ENCODE measurements at places on chromosomes 11 and 22.

- no peak for DNase-seq
Observed at GRCh38 chr22:25908755-25909154, 166.8 kb downstream of the MYO18B start.

DNA sequence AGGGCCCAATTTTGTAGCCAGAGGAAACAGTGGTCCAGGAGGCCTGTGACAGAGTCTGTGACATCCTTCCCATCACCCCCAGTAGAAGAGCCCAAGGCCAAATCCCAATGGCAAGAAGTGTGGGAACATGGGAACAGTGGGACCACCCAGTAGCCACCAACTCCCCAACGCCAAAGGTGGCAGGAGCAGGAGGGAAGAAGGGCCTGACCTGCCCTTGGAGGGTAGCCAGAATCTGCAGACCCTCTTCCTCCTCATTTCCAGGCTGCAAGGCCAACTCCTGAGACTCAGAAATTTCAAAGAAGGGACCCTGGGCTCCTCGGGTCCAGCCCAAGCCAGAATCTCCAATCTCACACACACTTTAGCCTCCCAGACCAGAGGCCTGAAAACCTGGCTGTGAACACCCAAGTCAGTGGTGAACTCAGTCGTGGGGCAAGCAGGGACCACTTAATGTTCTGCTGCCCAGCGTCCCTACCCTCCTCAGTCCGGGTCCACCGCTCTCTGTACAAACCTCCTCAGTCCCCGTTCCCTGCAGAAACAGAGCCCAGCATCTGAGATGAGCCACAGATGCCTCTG lies 6.2 kb downstream of the RAB3IL1 start:
- DNase-seq = no peak

DNA sequence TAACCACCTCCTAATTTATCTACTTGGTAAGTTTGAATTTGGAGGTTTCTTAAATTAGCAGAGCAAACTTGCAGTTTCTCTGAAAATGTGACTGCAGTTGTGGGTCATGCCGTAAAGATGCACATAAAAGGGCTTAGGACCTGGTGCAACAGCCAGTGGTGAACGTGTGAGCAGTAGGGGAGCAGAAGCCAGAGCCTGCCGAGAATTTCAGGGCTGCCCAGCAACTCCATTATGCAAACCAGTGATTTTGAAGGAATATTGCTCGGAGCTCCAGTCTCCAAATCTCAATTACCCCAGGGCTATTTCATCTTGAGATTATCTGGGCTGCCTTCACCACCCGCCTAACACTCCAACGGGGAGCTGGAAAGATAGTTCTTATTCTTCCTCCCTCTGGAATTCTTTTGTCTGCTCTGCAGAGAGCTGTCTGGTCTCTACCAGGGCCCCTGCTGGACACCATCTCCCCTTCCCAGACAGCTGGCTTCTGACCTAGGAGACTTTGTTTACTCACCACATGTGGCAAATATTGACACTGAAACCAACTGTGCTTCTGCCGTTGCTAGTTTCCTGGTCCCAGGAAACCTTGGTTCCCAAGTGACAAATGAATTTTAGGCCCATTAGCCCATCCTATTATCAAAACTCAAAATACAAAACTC lies 93.9 kb downstream of the DSCAML1 start:
- DNase-seq = no peak

DNA sequence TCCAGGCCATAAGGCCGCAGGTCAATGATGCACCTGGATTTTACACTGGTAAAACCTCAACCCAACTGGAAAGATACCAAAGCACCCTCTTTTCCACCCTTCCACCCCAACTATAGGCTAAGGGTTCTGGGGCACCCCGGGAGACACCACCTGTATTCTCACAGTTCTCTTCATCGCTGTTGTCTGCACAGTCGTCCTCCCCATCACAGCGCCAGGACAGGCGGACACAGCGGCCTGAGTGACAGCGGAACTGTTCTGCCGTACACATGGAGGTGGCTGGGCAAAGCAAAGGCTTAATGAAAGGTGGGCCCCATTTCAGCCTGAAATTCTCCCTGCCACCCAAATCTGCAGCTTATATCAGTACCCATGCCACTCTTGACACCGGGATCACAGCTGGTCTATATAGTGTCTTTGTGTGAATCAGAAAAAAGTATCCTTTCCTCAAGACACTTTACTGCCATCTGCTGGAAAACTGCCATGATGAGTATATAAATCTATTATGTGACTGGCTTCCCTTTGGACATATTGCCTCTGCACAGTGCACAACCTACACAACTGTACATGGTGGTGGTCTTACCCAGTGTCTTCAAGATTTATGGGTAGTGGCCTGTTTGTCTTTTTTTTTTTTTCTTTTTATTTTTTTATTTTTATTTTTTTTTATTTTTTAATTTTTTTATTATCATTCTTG lies 21.5 kb downstream of the LRP4 start:
- DNase-seq = no peak

DNA sequence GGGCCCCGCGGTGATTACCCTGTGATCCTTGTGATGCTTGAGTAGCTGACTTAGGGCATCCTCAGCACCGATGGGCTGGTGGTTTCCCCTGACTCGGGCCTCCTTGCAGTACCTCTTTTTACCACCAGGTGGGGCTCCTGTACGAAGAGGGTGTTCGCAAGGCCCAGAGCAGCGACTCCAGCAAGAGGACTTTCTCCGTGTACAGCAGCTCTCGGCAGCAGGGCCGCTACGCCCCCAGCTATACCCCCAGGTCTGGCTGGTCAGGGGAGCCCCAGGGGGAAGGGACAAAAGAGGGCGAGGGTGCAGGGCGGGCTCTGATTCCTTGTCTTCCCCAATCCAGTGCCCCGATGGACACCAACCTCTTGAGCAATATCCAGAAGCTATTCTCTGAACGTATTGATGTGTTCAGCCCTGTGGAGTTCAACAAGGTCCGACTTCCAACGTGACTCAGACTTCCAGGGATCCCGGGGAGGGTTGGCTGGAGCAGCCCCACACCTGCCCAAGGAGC lies 1.3 kb upstream of the TM7SF2 start:
- peak; percentile 99 for DNase-seq

All from effector memory CD8-positive, alpha-beta T cell (primary cell).